ENCODE measurements at places on chromosomes 1 and 21. TPM values are rescaled to one million over a fixed set of nuclear protein-coding genes. Genes with fewer than 3 reads are reported as not detected.

Gene FCMR
- total RNA-seq, result 275 TPM

- no peaks in the 10 kb centered on the region for H3K36me3 ChIP-seq
- no peak overlapping the region for H3K27ac ChIP-seq
- no peak for DNase-seq
- no peaks in the 10 kb centered on the region for H3K27me3 ChIP-seq
Observed at GRCh38 chr1:171350594-171350993, 36.6 kb downstream of the FMO4 start.

GRCh38 chr1:25640646-25641328 lies 24.2 kb downstream of the MAN1C1 start:
- peaks cover 4% of the 10 kb centered on the region for H3K27me3 ChIP-seq
- no peak for DNase-seq
- H3K27ac ChIP-seq, result peak overlapping the region; percentile 75
- peaks cover 45% of the 10 kb centered on the region for H3K4me1 ChIP-seq
- no peak overlapping the region for H3K4me3 ChIP-seq

- no peaks in the 10 kb centered on the region for H3K4me1 ChIP-seq
- no peak overlapping the region for H3K4me3 ChIP-seq
- no peak overlapping the region for H3K27ac ChIP-seq
- no peaks in the 10 kb centered on the region for H3K27me3 ChIP-seq
- DNase-seq, result no peak
- H3K36me3 ChIP-seq, result no peaks in the 10 kb centered on the region
Observed at GRCh38 chr1:193787061-193787460, 600.6 kb upstream of the B3GALT2 start.

GRCh38 chr1:115142616-115143015 lies 53.3 kb upstream of the TSPAN2 start:
- H3K27me3 ChIP-seq, result no peaks in the 10 kb centered on the region
- DNase-seq, result no peak
- peaks cover 2% of the 10 kb centered on the region for H3K4me1 ChIP-seq
- H3K4me3 ChIP-seq, result no peak overlapping the region
- no peak overlapping the region for H3K27ac ChIP-seq

DNA sequence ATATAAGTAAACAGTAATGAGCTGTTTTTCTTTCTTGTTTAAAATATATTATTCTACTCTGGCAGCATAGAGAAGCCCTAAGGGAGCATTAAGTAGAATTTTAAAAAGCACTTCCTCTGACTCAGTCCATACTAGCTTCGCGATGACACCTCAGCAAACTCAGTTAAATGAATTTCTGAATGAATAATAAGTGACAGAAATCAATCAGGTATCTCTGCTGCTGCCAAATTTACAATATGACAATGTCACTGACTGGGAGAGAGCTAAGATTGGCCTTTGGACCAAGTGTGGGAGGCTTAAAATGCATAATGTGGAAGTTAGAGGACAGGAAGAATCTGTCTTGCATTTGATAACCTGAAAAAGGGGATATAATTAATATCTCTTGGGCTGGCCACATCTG lies 296.1 kb downstream of the HHIPL2 start:
- no peaks in the 10 kb centered on the region for H3K27me3 ChIP-seq
- H3K4me3 ChIP-seq, result no peak overlapping the region
- H3K4me1 ChIP-seq, result no peaks in the 10 kb centered on the region
- H3K36me3 ChIP-seq, result no peaks in the 10 kb centered on the region
- H3K27ac ChIP-seq, result no peak overlapping the region
- no peak for DNase-seq

- H3K27me3 ChIP-seq, result no peaks in the 10 kb centered on the region
- no peak overlapping the region for H3K27ac ChIP-seq
- H3K36me3 ChIP-seq, result no peaks in the 10 kb centered on the region
- no peak for DNase-seq
- H3K4me1 ChIP-seq, result no peaks in the 10 kb centered on the region
Observed at GRCh38 chr1:85116856-85117255, 68.6 kb upstream of the MCOLN3 start.

GRCh38 chr1:95146637-95147036 lies 29.5 kb downstream of the TLCD4 start:
- H3K27me3 ChIP-seq, result no peaks in the 10 kb centered on the region
- H3K36me3 ChIP-seq, result no peaks in the 10 kb centered on the region
- H3K4me1 ChIP-seq, result no peaks in the 10 kb centered on the region
- H3K27ac ChIP-seq, result no peak overlapping the region
- H3K4me3 ChIP-seq, result no peak overlapping the region
- no peak for DNase-seq
